ENCODE measurements at places on chromosomes 1 and 21.

GRCh38 chr1:72498371-72498770 is 216.0 kb upstream of the NEGR1 start:
- DNase-seq = no peak

GRCh38 chr1:101410048-101410878 is 173.4 kb downstream of the S1PR1 start:
- no peak for DNase-seq

- DNase-seq = no peak
Measured at GRCh38 chr1:154405747-154406571, 816 bp downstream of the IL6R start.

GRCh38 chr1:86990826-86991225 is 76.4 kb downstream of the HS2ST1 start:
- no peak for DNase-seq

DNA sequence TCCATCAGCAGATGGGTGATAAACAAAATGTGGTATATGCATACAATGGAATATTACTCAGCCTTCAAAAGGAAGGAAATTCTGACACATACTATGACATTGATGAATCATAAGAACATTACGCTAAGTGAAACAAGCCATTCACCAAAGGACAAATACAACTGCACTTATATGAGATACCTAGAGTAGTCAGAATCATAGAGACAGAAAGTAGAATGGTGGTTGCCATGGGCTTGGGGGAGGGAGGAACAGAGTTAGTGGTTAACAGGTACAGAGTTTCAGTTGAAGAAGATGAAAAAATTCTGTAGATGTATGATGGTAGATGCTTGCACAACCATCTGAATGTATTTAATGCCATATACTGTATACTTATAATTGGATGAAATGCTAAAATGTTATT is 39.1 kb upstream of the KCNK2 start:
- DNase-seq = no peak

- DNase-seq = no peak
Measured at GRCh38 chr1:217896490-217896889, 265.3 kb downstream of the SPATA17 start.

DNA sequence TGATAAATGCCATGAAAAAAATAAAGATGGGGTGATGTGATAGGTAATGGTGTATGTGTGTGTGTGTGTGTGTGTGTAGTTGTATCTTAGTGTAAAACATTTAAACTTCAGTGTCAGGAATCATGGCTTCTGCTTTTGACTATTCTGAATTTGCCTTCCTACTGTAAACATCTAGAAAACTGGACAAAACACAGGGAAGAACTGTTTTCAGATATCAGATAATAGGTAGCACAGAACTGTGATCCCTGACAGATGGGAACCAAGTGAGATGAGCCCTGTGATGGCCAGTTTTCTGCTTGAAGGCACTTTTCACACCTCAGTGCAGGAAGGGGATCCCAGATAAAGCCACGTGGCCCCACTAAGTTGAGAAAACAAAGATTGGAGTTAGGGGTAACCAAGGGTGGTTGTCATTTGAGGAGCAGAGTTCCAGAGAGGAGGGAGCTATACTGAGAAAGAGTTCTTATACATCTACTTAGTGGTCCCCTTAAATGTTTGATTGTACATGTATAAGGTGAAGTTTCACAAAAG is 17.3 kb downstream of the DYRK1A start:
- DNase-seq = no peak

DNA sequence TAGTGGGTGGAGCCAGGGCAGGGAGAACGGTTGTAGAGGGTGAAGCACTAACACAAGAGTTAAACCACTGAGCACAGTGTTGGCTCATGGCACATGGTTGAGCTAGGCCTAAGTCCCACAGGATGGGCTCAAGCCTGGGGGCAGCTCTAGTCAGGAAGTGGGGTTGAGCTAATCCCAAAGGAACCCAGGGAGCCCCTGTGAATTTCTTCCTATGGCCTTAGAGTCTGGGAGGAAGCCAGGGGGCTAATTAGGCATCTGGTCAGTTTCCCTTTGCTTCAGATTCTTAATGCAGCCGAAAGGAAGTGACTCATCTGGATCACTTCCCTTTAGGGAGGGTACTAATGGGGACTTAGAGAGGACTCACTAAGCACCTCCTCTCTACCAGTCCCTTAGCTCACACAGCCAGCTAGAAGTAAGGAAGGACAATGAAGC is 10.1 kb downstream of the CFAP45 start:
- no peak for DNase-seq

DNA sequence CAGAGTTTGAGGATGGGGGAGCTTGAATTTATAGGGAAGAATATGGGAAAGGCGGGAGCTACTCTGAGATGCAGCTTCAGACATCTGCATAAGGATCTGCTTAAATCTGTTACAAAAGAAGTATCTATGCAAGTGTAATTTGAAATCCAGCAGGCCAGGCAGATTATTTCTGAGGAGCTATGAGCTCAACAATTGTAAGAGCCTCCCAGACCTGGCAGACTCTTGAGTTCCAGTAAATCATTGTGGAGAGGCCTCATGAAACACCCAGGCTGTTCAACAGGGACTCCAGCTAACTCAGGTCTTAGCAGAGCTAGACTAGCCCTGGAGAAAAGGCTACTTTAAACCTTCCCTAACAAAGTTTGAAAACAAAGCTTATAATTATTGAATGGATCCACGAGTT is 647.5 kb upstream of the CHRM3 start:
- no peak for DNase-seq

GRCh38 chr21:44932408-44933181 is 7.2 kb upstream of the SLX9 start:
- no peak for DNase-seq

DNA sequence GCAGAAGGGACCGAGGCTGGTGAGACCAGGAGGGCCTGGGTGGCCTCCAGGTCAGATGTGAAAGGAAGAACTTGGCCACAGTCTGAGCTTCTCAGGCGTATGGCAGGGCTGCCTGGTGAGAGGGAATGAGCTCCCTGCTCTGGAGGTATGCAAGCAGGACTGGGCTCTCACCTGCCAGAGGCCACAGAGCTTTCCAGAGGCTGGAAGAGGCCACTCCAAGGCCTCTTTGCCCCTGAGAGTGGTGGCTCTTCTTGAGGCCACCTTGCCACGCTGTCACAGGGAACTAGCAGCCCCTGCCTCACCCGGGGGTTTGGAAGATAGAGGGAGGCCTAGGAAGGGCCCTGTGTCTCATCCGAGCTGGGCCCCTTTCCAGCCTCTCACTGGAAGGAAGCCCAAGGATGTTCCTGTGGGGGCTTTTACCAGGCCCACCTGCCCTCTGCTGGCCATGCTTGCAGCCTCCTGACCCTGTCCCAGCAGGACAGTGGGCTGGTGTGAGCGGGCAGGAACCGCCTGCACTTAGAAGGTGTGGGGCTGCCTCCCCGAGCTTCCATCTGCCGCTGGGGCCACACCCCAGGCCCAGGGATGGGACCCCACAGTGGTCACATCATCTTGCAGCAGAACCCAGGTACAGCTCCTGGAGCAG is 10.0 kb downstream of the PCSK9 start:
- no peak for DNase-seq

GRCh38 chr21:36904093-36904666 is 62.3 kb downstream of the HLCS start:
- DNase-seq = no peak

DNA sequence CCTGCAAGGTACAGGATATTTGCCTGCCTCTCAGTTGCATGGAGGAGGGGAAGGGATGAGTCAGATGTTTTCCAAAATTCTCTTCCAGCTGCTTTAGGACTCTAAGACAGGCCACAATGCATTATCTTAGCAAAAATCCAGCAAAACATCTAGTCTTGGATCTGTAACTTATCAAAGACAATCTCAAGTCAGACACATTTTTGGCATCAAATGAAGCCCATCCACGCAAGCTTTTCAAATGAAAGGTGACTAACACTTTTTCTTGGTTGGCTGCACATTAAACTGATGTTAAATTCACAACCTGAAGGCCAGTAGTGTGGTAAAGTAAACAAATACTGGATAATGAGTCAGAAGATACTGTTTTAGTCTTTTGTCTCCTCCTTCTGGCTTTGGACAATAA is 21.3 kb downstream of the FAM78B start:
- no peak for DNase-seq

- DNase-seq = no peak
Measured at GRCh38 chr1:9361630-9362260, 69.1 kb downstream of the SPSB1 start.

DNA sequence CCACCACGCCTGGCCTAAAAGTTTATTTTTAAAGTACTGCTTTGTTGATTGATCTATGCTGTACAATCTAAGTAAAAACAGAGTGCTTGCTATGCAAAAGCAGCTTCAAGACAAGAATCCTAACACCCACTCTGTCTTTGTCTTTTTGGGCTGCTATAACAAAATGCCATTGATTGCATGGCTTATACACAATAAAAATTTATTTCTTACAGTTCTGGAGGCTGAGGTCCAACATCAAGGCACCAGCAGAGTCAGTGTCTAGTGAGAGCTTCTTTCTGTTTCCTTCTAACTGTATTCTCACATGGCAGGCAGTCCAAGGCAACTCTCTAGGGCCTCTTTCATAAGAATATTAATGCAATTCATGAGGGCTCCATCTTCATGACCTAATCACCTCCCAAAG is 63.6 kb upstream of the GJA5 start:
- DNase-seq = no peak

DNA sequence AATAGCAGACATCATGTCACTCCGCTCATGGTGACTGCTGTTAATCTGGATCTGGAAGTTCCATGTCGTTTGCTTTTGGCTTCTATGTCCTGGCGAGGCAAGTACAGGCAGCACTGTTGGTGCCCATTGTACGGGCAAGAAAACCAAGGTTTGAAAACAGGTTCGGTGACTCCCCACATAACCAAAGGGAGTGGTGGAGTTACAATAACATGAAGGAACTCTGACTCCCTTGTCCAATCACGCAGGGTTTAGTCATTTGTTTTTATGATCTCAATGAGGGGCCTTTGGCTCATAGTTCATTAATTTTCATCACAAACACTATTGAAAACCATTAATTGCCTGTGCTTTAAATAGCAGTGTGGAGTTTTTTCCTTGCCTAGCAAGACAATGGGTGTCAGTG is 82.9 kb upstream of the SSX2IP start:
- DNase-seq = no peak

DNA sequence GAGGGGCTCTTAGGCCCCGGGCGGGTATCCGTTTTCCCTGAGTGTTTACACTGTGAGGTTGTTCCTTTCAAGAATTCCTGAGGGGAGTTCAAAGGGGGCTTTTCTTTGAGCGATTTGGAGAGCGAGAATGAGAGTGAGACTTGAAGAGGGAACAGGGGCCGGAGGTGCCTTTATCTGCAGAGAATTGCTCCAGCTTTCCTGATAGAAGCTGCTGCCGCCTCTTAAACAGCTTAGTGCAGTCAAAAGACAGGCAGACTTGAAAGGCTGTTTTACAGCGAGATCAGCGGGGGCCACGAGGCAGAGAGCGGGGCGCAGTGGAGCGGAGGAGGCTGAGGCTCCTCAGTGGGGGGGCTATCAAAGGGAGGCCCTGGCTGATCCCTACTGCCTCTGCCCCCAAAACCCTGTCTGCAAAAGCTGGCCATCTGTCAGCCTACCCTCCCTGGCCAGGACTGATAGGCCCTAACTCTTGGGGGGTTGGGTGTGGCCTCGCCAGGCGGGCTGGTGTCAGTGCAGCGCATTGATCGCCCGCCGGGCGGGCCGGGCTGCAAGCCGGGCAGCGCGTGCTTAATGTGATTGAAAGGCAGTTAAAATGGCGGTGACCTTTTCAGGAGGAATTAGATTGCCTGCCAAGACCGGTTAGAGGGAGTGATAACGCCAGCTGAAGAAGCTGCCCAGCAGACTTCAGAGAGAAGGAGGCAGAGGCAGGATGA is 36.4 kb downstream of the TMEM53 start:
- DNase-seq = no peak

DNA sequence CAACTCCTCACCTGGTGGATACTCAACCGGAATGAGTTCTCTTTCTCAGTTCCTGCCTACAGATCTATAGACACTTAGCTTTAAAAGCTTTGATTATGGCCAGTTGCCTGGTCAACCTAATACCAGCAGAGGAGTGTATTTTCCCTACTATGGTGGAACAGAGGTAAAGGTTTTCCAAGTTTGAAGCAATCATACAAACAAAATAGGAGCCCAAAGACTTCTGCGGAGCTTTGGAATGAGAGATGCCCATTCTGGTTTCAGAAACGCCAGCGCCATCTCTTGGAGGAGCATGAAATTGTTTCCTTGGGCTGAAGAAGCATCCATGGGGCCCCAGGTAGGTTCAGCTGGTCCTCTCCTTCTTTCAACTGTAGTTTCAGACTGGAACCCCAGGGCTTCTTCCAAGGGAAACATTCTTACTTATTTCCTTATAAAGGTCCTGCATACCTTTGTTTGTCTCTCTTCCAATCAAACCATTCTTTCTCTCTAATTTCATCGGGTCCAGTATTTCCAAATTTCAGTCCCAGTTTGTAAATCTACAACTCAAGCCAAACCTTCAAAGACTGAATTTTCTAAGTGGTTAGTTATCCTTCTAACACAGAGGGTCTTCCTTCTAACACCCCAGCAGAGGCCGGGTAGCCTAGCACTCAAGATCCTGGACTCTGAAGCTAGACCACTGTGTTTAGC is 95.9 kb downstream of the KCNJ15 start:
- DNase-seq = no peak

DNA sequence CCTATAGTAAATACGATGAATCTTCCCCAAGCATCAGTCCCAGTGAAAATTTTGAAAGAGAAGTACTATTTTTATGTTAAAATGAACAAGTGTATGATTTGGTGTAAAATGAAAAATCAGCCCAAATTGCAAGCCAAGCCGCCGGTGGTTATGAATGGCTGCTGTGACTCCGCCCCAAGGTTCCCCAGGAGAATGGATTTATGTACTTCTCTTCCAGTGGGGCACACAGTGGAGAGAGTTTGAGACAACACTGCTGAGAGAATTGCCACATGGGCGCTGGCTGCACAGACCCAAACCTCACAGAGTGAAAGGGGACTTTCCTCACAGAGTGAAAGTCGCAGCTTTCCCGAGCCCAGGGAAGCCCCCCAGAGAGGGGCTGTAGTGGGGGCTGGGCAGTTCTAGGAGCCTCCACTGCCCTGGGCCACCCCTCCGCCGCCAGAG is 24.0 kb downstream of the CDK18 start:
- DNase-seq = no peak

GRCh38 chr1:29849038-29849750 is 612.9 kb downstream of the PTPRU start:
- no peak for DNase-seq

DNA sequence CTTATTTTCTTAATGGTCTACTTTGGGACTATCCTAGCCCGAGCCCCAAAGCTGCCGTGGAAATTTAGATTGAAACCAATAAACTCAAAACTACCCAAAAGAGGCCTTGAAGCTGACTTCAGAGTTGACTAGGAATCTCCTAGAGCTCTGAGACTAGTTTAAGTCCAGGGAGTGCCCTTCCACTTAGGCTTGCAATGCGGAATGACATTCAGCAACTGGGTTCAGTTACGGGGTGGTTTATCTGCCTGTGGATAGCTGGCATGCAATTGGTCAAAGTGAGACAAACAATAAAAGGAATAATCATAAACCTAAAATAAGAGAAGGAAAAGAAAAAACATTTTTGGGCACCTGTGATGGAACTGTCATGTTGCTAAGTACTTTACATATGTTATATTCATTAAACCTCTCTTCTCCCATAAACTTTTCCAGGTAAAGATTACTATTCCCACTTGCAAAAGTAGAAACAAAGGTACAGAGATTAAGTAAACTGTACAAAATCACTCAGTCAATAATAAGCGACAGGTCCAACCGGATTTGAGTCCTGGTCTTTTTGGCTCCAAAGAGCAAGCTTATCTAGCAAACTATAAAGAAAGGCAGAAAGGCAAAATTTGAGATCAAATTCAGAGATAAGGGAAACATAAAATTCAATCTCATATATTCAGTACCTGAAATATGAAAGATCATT is 56.5 kb downstream of the GPATCH2 start:
- DNase-seq = no peak

Data from NCI-H187 treated with DMSO at 0.1 percent for 48 hours (cell line).